ENCODE measurements at places on chromosomes 3 and 15.

- DNase-seq, result peak; percentile 88
These were observed 1.4 kb downstream of the PFN2 start for GRCh38 chr3:149969110-149969939.

DNA sequence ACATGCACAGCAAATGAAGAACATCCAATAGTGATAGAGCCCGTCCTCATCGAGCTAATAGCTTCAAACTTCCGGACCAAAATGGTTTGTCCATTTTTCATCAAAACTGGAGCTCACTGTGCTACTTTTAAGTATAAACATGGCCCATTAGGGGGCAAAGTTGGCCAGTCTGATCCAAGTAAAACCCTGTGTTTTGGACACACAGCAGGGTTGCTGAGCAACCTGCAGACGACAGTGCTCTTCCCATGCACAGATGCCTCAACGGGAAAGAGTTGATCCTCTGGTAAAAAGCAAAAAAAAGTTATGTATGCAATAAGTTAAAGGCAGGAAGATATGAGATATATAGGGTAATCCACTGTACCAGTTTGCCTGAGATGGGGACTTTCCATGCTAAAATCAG is 244.0 kb upstream of the THBS1 start:
- no peak for DNase-seq

DNA sequence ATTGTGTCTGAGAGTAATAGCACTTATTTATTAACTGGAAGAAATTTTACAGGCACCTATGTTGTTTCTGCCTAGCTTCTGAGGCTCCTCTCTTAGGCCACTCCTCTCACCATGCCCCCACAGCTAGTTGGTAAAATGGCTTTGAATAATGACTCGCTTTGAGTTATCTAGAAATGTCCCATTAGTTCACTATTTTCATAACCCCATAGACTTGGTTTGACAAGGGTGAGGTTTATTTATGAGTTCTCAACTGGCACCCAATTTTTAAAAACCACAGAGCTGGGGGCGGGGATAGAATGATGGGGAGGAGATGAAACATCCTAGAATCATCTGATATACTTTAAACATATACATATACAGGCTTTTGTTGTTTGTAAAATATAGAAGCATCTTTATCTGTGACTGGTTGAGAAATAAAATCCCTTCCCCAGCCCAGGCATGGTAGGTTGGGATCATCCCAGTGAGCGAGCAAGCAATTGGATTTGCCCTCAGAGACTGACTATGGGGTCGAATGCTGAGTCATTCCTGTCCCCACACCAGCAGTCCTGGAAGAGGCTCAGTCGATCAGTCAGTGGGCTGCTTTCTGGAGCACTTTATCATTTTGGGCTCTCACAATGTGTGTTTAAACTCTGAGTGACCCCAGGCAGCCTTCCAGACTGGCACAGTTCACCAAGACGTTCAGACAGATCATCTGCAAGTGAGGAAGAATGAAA is 60.2 kb upstream of the TSEN2 start:
- DNase-seq, result peak; percentile 68

- peak; percentile 72 for DNase-seq
These were observed 3.6 kb upstream of the CCR4 start for GRCh38 chr3:32947789-32948238.

DNA sequence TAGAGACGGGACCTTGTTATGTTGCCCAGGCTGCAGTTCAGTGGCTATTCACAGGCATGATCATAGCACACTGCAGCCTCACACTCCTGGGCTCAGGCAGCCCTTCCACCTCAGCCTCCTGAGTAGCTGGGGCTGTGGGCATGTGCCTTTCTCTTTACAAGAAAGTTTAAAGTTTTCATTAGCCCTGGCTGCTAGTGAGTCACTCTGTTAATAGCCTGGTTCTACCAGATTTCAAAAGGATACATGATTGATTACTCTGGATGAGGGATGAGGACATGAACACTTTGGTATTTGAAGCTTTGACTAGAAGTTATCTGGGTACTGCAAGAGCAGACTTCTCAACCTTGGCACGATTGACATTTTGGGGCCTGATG is 95.1 kb downstream of the DHX36 start:
- peak; percentile 28 for DNase-seq

GRCh38 chr3:51968170-51968775 is 1.0 kb upstream of the PCBP4 start:
- peak; percentile 53 for DNase-seq

GRCh38 chr15:25711164-25711563 is 152.0 kb downstream of the ATP10A start:
- no peak for DNase-seq

- DNase-seq, result no peak
These were observed 166.6 kb downstream of the TIGIT start for GRCh38 chr3:114460459-114460858.

DNA sequence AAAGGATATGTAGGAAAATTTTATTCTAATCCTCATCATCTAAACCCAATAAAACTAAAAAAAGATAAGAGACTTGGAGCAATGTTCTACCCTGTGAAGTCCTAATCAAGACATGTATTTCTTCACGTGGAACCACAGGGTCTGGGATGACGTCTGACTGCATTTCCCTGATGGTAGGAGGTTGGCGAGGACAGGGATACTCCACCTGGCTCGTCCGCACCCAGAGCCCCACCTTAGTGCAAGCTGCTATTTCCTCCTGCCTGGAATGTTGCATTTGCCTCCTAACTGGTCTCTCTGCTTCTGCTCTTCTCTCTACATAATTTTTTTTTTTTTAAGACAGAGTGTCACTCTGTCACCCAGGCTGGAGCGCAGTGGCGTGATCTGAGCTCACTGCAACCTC is 57.7 kb upstream of the RASGRP1 start:
- DNase-seq, result no peak

DNA sequence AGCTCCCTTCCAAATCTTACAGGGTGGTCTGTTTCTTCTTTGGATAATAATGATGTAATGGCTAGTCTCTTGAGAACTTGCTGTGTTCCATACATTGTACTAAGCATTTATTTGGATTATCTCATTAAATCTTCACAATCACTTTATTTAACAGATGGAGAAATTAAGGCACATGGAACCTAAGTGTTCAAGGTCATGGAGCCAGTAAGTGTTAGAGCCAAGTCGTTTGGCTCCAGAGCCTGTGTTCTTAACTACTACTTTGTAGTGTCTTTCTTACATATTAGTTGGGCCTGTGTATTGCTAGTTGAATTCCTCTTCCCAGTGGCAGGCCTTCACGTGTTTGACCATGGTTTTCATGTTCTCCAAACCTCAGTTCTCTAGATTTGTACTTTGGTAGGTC is 177.8 kb downstream of the ATG7 start:
- DNase-seq, result no peak

DNA sequence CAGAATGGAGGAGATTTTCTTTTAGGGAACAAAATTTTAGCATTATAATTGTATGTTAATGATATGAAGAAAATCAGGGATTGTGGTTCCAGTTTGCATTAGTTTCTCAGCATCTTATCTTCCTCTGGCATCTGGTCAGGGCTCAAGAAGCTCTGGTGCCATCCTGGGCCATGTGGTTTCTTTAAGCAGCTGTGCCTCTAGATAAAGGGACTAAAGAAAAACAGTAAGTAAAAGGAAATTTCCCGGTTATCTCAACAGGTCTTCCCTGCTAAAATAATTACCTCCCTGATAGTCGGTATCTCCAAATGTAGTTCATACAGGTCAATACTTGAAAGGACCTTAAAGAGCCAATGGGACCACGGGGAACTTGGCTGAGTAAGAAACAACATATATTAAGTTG is 375.1 kb upstream of the RBMS3 start:
- no peak for DNase-seq

DNA sequence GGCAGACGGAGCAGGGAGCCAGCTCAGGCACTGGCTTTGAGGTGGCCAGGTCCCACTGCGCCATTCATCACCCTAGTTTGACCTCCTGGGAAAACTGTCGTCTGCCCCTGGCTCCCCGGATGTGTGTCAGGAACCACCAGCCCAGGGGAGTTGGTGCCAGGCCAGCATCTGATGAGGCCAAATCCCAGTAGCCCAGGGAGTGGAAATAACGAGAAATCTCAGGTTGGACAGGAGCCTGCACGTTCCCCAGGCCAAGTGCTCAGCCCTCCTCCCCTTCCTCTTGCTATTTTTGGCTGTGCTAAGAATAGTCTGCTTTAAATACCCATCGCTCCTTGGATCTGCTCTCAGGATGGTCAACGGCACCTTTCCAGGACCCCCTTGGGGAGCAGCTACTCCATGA is 93.1 kb upstream of the RPL32 start:
- DNase-seq, result peak; percentile 16

DNA sequence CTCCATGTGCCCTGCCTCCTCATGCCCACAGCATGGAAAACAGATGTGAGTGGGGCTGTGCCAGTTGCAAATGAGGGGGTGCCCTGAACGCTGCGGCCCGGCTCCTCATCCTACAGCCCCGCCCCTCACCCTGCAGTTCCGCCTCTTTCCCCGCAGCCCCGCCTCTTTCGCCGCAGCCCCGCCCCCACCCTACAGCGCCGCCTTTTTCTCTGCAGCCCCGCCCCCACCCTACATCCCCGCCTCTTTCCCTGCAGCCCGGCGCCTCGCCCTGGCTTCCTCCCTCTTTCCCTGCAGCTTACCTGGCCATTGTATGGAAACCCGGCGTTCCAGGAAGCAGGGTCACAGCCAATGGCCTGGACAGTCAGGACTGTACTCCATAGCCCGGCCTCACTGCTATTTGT is 284.9 kb downstream of the TLE3 start:
- no peak for DNase-seq

- peak; percentile 22 for DNase-seq
These were observed 27.7 kb upstream of the IL20RB start for GRCh38 chr3:136929977-136930670.

DNA sequence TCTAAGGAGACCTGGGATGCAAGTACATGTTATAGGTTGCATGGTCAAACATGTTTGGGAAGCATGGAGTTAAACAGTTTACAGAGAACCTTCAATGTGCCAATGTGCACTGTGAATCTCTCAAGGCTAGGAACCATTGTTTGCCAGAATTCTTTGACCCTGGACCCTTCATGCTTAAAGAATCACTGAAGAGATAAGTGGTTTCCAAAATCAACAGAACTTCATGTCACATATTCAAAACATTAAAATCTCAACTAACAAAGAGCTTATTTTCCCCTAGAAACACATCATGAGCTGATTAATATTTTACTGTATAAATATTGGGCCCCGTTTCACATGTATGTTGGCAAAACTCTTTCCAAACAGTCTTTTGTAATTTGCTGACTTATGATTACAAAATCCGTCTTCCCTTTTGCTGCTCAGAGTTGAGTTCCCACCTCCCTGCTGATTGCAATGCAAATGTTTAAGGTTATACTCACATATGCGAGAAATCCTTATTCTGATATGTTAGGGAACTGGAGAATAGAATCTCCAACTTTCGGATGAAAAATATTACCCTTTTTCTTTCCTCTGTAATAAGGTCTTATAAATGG is 380.2 kb downstream of the DIPK2A start:
- DNase-seq, result no peak

GRCh38 chr3:191301017-191301416 is 28.2 kb upstream of the CCDC50 start:
- DNase-seq, result no peak

- no peak for DNase-seq
These were observed 16.5 kb downstream of the SLC12A1 start for GRCh38 chr15:48222627-48223026.

- DNase-seq, result peak; percentile 55
These were observed 128.3 kb downstream of the SMAD6 start for GRCh38 chr15:66830358-66830757.

DNA sequence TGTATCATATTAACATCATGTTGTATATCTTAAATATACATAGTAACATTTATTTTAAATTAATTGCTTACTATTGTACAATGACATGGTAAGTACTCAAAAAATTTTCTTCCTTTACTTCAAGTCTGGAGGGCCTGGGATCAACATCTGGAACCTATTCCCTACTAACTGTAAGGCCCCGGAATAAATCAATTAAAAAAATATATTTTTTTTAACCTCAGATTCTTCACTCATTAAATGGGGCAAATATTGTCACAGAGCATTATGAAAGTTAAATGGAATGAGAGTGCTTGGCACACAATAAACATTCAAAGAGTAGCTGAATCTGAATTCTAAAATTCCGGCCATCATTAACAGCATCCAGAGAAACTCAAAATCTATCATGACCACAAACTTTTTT is 16.5 kb downstream of the GSK3B start:
- DNase-seq, result peak; percentile 42

DNA sequence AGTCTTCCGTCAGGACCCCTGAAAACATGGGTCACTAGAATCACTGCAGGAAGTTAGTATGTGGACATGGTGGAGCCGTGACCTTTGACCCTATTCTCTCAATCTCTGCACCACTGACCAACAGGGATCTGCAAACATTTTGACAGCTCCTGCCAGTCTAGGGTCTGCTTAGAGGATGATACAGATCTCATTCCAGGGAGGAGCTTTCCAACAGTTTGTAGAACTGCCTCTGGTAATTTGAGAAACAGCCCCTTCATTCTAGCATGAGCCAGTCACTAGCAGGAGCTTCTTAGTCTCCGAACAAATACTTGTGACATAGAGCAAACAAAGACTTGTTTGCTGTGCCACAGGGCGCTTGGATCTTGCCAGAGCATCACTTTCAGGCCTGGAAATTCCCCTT is 270.3 kb upstream of the CFAP20DC start:
- DNase-seq, result no peak

GRCh38 chr15:38176155-38176554 is 76.5 kb upstream of the SPRED1 start:
- DNase-seq, result peak; percentile 87

GRCh38 chr3:12854565-12854964 is 13.2 kb upstream of the RPL32 start:
- no peak for DNase-seq

- DNase-seq, result peak; percentile 96
These were observed 466.1 kb upstream of the ATP11B start for GRCh38 chr3:182327196-182327681.

- DNase-seq, result no peak
These were observed 172.7 kb downstream of the ZBTB20 start for GRCh38 chr3:114974387-114974786.

GRCh38 chr15:60442763-60443162 is 36.2 kb downstream of the ICE2 start:
- DNase-seq, result peak; percentile 63

DNA sequence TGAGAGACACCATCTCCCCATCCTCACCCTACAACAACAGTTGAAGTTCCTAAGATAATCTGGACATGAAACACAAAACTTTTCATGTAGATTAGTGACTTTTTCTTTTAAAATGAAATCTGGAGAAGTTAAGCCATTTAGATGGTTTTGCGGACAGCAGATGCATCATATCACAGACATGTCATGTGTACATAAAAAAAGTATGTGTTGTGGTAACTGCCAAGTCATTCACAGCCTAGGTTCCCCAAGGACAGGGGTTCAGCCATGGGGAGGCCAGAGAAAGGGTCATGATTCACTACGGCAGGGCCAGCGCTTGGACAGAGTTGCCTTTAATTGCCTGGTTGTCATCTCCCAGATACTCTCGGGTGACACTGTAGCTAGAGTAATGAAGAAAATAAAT is 163.2 kb downstream of the PDZRN3 start:
- DNase-seq, result peak; percentile 56

GRCh38 chr3:133591271-133591742 is 17.8 kb downstream of the CDV3 start:
- peak; percentile 72 for DNase-seq

All from fibroblast of skin of abdomen (primary cell).